NCI-H524 treated with DMSO at 0.1 percent for 48 hours (cell line): ENCODE measurements at places on chromosomes 16 and 17.

GRCh38 chr16:12147681-12148080 is 171.1 kb downstream of the SNX29 start:
- no peak for DNase-seq

DNA sequence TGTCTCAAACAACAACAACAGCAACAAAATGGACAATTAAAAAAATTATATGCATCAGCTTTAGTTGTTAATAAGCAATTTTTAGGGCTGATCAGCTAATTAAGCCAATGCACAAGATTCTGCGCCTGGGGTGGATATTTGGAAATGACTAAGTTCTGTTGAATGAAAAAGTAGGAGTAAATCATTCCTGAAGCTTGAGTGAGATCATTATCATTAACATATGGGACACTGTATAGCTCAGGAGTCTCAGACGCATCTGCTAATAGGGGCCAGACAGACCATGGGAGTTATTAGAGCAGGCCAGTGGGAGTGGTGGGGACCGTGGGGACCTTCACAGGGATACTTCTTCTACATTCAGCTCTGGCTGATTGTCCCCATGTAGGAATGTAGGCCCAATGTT is 22.8 kb downstream of the IRX5 start:
- no peak for DNase-seq

- no peak for DNase-seq
Measured at GRCh38 chr17:7818026-7818425, 16.0 kb upstream of the KDM6B start.

DNA sequence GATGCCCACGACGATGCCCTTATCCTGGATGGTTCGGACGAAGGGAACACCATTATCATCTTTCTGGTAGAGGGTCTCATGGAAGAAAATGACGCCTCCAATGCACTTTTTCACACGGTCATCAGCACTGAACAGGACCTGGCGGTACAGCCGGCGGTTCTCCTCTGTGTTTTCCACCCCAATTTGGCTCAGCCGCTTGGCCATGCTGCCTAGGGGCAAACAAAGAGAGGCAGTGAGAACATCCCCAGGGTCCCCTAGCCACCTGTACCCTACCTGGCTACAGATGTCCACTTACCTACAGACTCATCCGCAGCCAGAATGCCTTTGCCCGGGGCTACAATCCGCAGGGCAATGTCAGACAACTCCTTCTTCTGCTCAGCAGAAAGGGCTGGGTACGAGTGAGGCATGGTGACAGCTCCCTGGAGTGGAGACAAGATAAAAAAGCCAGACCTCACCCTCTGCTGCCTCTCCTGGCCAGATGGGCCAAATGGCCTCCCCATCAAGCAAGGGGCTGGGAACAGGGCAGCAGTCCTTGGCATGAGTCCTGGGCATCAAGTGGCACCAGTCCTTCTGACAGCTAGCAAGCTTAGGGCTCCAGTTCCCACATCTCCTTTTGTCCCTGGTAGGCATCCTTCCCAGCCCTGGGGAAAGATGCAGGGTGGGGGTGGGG is 1.4 kb downstream of the ALDOC start:
- no peak for DNase-seq

GRCh38 chr17:81867991-81868673 is 3.0 kb downstream of the ARHGDIA start:
- DNase-seq, result no peak

GRCh38 chr16:58582971-58583765 is 46.5 kb downstream of the CNOT1 start:
- no peak for DNase-seq

DNA sequence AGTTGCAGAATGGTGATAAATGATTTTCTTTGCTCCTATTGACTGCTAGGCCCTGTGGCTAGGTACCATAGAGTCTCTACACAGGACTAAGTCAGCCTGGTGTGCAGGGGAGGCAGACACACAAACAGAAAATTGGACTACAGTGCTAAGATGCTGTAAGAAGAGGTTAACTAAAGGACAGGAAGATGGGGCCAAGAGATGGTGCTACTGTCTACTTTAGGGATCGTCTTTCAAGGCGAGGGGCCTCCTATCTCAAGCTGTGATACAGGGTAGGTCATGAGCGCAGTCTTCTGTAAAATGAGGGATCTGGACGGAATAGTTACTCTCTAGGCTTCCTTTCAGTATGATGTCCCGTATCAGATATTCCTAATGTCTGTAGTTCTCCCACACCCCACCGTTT is 817 bp downstream of the NME1 start:
- no peak for DNase-seq

GRCh38 chr16:66386629-66387622 is 20.4 kb downstream of the CDH5 start:
- DNase-seq, result no peak

GRCh38 chr16:9297437-9298113 is 206.1 kb downstream of the HAPSTR1 start:
- DNase-seq, result no peak

DNA sequence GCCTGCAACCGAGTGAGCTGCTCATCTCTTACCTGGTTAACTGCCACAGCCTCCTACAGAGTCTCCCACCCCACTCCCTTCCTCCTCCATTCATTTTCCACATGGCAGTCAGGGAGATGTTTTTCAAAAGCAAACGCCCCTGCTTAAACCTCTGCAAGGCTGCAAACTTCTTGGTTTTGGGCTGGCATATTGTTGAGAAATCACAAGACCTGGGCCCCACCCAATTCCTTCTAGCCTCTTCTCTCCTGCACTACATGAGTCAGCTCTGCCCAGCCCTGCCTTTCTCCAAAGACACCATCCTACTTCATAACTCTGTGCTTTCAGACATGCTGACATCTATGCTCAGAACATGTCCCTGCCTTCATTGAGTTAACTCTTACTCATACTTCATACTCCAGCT is 136.1 kb downstream of the SPACA3 start:
- DNase-seq, result no peak

GRCh38 chr16:68529608-68529930 is 9.5 kb upstream of the ZFP90 start:
- no peak for DNase-seq

DNA sequence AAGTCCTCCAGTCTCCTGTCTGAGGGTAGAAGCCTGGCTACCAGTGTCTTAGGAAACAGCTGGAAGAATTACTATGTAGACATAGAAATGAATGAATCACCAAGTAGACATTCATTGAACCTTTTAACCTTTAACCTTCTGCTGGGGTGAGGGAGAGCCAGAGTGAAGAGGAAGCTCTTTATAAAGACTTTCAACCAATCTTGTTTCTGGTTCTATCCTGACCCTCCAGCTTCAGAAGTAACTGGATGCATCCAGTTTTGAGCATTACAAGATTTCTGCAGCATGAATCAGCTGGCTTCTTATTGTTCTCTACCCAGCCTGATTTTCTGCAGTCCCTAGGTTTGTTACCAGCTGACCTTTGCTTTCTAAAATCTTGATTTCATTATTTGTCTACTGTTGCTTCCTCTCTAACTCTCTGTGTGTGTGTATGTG is 8.5 kb downstream of the TEKT1 start:
- no peak for DNase-seq

DNA sequence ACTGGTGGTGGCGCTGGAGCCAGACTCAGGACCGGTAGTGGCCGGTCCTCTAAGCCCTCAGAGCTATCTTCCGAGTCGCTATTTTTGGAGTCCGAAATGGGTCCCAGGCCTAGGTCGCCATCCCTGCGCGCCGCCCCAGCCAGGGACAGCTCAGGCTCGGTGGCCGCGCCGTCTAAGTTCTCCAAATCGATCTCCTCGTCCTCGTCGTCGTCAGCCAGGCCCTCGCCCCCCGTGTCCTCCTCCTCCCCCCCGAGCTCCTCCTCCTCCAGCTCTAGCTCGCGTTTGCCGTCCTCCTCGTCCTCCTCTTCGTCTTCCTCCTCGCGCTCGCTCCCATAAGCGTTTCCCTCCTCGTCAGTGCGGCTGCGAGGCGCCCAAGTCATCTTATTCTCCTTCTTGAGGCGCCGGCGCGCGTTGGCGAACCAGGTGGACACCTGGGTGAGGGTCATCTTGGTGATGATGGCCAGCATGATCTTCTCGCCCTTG is 1.6 kb downstream of the IRX3 start:
- no peak for DNase-seq

GRCh38 chr16:17392857-17393692 is 77.7 kb downstream of the XYLT1 start:
- DNase-seq, result no peak

DNA sequence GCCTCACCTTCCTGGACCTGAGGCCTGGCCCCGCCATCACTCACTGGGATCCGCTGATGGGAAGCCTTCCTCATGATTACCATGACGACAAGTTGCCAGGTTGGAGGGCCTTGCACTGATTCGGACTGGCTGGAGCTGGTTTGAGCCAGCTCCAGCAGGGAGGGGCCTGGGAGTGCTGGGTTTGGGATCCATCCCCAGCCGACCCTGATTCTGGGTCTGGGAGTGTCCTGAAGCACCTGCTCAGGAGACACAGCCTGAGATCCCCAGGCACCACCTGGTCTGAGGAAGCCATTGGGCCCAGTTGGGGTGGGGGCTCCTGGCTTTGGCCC is 5.9 kb upstream of the BAIAP3 start:
- DNase-seq, result no peak

GRCh38 chr17:18119166-18119745 is 10.7 kb downstream of the MYO15A start:
- DNase-seq, result no peak

DNA sequence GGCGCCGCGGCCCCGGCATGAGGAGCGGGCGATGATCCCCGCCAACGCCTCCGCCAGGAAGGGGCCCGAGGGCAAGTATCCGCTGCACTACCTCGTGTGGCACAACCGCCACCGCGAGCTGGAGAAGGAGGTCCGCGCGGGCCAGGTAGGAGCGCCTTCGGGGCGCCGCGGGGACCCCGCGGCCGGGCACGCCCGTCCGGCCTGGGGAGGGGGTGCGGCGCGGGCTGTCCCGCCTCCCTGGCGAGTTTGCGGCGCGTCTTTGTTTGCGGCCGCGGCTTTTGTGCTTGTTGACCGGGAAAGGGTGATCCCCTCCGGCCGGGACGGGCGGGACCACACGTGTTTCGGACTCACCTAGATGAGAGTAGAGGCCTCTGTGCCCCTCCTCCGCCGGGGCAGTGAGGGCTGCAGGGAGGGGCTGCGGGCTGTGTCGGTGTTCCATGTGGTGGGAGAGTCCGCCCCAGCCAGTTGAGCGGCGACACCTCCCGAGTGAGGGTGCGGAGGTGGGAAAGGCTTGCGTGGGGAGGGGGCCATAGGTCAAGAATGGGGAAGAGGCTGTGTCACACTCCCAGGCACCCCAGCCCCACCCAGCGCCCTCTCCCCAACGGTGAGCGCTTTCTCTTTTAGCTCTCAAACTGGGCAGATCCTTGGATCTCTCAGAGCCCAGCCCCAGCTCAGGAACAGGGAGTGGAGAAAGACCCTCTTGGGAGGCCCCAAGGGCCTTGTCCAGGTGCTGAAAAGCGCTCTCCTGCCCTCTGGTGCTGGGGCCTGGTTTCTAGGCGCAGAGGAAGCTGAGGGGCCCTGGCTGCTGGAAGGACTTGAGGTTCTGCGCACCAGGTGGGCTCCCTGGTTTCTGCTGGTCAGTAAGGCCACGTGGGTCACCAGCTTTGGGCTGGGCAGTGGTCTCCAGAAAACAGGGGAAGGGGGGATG is 923 bp downstream of the ANKRD13B start:
- DNase-seq, result no peak

DNA sequence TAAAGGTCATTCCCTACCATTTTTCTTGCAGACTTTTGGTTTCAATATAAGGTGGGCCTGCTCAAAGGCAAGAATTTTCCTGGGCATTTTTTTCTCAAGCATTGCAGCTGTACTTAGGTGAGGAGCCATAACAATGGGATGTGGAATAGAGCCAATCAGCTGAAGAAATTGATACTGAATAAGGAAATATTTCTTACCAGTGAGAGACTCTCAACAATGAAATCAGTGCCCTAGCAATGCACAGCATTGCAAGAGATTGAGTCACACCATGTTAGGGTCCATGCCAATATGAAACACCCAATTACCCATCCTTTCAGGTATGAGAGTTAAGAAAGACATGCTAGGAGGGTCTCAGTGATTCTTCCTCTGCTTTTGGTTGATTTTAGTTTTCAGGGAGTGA is 237.6 kb downstream of the SOX9 start:
- no peak for DNase-seq

GRCh38 chr16:66548868-66549267 is 1.1 kb downstream of the TK2 start:
- DNase-seq, result no peak

DNA sequence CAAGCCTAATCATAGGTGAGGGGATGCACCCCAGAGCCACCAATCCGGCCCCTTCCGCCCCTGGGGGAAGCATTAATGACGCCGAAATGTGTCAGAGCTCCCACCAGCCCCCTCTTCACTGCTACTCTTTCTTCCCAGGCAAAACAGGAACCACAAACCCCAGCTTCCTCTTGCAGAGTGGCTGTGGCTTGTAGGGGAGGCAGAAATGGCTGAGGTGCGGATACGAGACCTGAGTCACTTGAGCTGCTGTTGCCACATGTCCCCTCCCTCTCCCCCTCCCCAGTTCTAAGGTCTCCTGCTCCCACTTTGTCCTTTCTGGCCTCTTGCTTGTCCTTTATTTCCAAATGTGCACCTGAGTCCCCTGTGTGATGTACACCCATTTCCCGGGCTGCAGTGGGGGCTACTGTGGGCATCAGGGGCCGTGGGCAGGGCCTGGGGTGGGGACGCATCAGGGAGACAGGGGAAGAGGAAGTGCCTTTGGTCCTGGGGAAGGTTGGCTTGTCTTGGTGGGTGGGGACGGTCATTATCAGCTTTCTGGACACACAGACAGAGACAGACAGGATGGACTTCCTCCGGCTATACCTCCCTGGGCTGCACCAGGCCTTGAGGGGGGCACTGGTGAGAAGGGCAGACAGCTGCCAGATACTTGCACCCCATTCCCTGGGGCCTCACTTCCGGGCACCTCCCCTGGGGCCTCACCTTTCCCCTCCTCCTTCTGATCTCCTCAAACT is at the start of gene APOBR:
APOBR (plus strand) TSS at position 523 of the 731 bp plus-strand sequence; CDS start at position 562, 39 bp downstream.
- DNase-seq, result no peak

- no peak for DNase-seq
Measured at GRCh38 chr17:77427391-77427991, 286.7 kb downstream of the SEC14L1 start.

DNA sequence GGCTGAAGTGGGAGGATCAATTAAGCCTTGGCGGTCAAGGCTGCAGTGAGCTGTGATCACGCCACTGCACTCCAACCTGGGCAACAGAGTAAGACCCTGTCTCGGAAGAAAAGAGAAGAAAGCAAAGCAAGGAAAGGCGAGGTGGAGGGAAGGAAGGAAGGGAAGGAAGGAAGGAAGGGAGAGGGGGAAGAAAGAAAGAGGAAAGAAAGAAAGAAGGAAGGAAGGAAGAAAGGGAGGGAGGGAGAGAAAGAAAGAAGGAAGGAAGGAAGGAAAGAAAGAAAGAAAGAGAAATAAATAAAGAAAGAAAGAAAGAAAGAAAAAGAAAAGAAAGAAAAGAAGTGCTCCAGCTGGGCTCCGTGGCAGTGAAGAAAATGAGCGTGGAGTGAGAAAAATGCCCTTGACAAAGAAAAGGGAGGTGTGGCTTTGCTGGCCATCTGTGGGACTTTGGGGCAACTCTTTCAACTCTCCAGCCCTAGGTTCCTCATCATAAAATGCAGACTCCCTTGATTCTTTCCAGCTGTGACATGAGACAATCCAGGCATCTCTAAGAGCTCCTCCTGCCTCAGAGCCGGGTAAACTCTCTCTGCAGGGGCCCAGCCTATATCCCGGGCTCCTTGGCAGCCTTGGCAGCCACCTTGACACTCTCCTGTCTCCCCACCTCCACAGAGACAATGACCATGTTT is 2.4 kb downstream of the GSDMA start:
- no peak for DNase-seq
